Activated B cell treated with CpG ODN at 0.5 μM for 24 hours (primary cell): ENCODE measurements at places on chromosomes 3 and 15.

DNA sequence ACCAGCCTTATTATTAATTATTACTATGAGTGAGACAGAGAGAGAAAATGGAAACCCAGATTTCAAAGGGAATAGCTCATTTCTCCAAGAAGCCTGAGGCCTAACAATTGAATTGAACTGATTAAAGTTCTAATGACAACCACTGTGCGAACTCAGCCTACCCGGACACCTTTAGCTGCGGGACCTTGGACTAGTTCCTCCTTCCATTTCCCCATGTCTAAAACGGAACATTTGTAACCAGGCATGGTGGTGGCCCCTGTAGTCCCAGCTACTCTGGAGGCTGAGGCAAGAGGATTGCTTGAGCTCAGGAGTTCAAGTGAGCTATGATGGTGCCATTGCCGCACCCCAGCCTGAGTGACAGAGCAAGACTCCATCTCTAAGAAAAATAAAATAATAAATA, 16.4 kb upstream of the RTP2 start:
- no peak for DNase-seq

GRCh38 chr3:65490114-65490513, 548.6 kb downstream of the MAGI1 start:
- no peak for DNase-seq

GRCh38 chr3:135240426-135240825, 445.4 kb downstream of the EPHB1 start:
- DNase-seq = no peak

- DNase-seq = no peak
Measured at GRCh38 chr3:34676436-34676835, 878.0 kb downstream of the PDCD6IP start.

DNA sequence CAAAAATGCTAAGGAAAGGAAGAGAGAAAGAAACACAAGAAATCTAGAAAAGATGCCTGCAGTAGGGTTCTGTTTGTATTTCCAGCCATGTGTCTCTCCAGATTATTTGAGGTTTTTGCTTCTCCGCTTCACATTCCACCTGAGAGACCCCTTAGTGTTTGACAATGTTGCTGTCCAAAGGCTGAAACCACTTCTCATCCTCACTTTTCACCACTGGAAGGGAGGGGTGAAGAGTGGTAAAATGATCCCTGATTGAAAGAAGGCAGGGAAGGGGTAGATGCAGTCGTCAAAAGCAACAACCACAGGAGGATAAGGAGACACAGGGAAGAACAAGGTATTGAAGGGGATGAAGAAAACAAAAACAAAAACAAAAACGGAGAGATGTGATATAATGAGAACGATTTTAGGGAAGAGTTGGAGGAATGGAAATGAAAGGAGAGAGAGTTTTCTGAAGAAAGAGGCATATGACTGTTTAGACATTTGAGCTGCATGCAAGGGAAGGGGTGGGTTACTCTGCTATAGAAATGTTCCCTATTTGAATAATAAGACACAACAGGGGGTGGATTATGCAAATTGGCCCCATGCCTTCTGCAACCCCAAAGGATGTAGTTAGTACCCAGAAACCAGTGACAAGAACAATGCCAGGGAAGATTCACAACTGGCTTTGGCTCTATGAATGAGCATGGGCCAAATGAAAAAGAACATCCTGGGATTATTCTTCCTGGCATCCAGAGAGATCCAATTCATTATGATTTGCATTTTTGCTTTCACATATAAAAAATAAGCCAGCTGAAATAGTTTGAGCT, 235.9 kb downstream of the GAP43 start:
- DNase-seq = no peak

- no peak for DNase-seq
Measured at GRCh38 chr3:109440353-109440752, 103.0 kb upstream of the DPPA4 start.

GRCh38 chr3:193593668-193594030, 641 bp downstream of the OPA1 start:
- no peak for DNase-seq

- no peak for DNase-seq
Measured at GRCh38 chr3:12273045-12273695, 15.7 kb upstream of the PPARG start.

DNA sequence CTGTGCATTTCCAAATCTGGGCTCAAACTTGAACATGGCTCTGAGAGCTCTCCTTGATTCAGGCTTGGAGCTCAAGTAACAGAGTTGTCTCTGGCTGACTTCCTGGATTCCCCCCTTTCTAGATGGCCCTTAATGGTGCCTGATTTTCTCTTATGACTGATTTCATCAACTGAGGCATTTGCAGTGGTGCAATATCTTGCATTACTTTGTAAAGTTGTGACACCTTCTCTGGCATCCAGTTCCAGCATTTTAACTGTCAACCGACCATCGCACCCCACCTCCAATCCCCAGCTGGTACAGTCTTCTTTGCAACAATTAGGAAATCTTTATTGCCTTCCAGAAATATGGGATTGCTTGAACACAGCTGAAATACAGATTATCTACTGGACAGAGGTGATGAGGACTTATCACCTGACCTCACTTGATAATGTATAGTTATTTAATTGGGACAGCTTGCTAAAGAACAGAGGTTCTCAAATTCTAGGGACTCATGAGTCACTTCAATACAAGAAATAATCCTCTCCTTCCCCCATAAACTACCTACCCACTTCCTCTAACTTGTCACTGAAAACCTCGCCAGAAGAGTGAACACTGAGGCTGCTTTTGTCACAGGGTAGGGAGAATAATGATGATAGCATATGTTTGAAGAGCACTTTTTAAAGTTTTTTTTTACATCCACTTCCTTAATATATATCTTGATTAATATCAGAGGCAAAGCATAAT, 41.8 kb downstream of the FILIP1L start:
- DNase-seq = no peak

- DNase-seq = no peak
Measured at GRCh38 chr3:57256844-57257243, 29.3 kb downstream of the APPL1 start.

DNA sequence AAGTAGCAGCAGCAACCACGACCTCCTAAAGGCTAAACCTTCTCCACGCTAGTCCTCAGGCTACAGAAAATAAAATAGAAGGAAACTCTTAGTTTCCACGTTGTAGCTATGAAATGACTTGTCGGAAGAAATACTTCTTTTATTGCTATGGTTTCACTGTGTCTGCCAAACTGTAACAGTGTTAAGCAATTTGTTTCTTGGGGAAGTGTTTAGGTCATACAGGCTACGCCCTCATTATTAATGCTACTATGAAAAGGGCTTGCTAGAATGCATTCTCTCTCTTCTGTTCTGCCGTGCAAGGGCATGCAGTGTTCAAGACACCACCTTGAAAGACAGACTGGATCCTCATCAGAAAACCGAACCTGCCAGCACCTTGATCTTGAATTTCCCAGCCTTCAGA, 462.7 kb downstream of the PLOD2 start:
- no peak for DNase-seq

DNA sequence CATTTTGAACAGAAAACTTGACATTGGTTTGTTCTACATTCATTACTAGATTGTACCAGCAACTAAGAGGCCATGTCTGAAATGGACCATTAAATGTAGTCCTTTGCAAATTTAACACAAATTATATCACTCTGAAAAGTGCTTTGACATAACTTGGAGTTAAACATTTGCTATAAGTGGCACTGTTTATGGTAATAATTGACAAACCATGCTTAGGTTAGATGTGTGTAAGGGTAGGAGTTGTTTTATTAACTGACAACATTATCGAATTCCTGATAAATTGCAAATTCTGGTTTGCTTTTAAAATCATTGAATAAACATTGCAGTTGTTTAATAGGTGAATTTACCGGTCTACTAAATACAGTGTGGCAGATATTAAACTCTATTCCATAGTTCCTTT, 6.1 kb upstream of the TMEM207 start:
- no peak for DNase-seq

- no peak for DNase-seq
Measured at GRCh38 chr15:99180086-99180963, 69.1 kb downstream of the TTC23 start.

DNA sequence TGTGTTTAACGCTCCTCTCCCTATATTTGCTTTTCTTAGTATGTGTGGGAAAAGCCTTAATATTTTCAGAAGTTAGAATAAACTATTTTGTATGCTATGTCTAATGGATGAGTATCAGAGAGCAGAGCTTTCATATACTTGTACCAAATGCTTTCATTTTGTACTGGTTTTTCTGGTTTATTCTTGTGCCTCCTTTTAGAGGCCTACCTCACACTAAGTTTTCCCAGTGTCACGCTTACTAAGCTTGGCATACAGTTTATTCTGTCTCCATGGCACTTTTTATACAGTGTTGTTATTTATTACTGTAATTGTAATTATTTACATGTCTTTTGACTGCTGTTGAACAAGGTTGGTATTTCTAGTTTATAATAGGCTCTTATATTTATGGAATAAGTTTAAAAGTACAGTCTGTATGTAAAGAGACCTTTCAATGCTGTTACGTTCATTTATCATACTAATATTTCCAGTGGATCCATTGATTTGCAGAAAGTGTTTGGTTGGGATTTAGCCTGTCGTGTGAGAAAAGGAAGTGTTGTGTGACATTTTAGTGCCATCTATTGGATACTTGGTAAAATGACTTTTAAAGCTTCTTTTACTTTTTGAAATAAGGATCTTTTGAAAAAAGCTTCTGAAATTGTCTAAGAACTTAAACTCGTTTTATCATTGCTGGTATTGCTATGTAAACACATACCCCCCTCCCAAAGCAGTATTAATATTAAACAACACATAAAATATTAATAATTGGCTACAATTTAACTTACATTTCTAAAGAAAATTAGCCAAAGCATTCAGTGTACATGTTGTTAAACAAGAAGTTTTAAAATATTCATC, 5.2 kb upstream of the EBLN2 start:
- no peak for DNase-seq

DNA sequence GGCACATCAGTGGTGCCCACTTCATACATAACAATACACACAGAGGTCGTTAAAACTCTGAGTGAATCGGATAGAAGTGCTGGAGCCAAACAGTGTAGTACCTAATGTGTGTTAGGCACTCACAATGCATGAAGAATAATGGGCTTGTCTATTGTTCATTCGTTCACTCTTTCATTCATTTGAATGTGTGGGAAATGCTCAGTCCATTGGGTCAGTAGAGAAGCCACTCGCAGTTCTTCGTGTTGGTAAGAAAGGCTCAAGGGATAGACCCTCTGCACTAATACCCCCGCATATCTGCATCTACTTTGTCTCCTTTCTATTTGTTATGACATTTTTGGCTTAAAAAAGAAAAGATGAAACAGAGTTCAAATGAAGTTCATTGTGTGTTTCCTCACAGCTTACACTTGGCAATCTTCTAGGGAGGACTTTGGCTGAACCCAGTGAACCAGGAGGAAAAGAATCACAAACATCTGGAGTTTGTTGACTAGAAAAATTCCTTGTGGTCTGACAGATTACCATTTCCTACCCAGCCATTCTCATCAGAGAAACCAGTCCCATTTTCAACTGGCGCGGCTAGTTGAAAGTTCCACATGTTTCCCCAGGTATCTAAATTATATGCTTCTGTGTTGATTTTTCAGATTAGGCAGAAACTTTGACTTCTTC, 32.8 kb upstream of the MFSD1 start:
- no peak for DNase-seq

DNA sequence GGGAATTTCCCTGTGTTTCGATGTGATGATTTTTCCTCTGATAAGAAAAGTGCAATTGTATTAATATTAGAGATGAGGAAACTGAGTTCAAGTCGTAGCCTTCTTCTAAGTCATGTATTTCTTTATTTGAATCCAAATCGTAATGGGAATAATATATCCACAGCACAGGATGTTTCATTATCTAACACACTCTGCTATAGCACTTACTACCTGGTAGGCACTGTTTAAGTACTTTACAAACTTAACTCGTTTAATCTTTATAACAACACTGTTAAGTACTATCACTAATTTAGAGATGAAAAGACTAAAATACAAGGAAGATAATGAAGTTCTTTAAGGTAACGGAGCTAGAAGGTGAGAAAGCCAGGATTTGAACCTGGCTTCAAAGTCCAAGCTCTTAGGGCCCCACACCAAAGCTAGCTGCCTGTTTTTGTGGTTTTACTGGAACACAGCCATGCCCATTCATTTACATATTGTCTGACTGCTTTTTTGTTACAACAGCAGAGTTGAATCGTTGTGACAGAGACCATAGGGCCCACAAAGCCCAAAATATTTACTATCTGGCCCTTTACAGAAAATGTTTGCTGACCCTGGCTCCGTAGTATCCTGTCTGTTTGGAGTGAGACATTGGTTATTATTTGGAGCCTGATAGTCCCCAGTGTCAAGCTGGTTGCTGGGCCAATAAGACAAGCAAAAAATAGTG, 9.6 kb upstream of the ATP13A3 start:
- no peak for DNase-seq

GRCh38 chr15:47383102-47383501, 334.2 kb upstream of the SEMA6D start:
- DNase-seq = no peak
